ENCODE measurements at places on chromosomes 6 and 20.

DNA sequence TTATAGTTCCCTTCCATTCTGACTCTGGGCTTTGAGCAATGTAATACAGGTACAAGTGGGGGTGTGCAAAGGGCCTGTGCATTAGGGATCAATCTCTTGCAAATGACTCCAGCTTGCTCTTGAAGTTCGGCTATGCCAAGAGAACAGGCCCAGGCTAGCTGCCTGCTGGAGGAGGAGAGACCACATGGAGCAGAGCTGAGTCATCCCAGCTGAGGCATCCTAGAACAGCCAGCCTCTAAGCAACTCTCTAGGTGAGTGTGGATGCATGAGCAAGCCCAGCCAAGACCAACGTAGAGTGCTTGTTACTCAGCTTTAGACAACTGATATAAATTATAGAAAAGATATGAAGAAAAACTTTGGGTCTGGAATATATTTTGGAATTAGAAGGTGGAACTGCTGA, 47.6 kb upstream of the RBM24 start:
- no peak for DNase-seq

DNA sequence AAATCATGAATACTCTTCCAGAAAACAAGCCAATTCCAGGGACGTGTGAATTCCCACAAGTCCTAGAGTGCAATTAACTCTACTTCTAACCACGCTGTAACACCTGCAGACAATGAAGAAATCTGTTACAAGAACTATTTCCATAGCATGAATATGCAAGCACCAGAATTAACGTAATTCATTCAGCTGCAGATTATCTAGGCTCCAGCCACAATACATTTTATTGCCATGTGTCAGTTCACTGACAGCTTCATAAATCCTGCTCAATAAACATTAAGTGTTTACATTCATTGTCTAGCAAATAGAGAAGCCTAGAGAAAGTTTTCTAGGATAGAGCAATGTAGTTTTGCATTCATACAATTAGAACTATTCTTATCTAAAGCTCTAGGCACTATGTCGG, 1348.5 kb downstream of the GRIK2 start:
- DNase-seq = no peak

DNA sequence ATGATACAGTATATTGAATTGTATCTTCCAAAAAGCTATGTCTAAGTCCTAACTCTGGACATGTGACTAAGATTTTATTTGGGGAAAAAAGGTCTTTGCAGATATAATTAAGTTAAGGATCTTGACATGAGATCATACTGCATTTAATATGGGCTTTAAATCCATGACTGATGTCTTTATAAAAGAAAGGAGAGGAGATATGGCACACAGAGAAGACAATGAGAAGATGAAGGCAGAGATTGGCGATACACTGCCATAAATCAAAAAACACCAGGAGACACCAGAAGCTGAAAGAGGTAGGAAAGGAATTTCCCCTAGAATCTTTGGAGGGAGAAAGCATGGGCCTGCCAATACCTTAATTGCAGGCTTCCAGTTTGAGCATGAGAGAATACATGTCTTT, 1450.2 kb downstream of the HACE1 start:
- no peak for DNase-seq

GRCh38 chr6:72669324-72669723, 47.5 kb downstream of the KCNQ5 start:
- DNase-seq = no peak

DNA sequence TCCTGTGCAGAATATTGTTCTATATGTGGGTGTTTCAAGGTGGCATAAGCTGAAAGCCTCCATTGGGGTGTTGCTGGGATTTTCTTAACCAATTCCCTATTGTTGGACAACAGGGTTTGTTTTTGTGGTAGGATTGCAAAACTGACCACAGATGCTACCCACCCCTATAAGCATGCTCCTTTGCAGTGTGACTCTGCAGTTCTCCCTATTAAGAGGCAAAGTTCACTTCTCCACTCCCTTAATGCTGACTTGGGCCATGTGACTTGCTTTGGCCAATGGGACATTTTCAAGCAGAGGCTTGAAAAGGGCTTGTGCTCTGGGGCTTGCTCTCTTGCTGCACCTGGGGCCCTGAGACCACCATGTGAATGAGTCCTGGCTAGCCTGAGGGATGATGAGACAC, 8.5 kb upstream of the ANGPT4 start:
- no peak for DNase-seq

- no peak for DNase-seq
Measured at GRCh38 chr6:157893238-157893637, 70.2 kb downstream of the SNX9 start.

- no peak for DNase-seq
Measured at GRCh38 chr6:79602859-79603258, 28.3 kb upstream of the SH3BGRL2 start.

DNA sequence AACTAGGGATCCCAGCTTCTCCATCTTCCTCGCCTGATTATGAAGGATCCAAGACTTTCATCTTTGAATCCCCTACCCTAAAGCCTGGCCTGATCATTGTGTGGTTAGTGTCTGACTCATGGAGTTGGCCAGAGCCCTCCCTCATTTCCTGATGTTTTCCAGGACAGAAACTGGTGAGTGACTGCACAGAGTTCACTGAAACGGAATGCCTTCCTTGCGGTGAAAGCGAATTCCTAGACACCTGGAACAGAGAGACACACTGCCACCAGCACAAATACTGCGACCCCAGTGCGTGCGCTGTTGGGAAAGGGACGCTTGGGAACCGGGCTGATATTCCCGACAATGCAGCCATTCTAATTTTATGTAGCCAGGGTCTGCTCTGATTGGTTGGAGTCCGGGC, 4.0 kb downstream of the CD40 start:
- DNase-seq = no peak

DNA sequence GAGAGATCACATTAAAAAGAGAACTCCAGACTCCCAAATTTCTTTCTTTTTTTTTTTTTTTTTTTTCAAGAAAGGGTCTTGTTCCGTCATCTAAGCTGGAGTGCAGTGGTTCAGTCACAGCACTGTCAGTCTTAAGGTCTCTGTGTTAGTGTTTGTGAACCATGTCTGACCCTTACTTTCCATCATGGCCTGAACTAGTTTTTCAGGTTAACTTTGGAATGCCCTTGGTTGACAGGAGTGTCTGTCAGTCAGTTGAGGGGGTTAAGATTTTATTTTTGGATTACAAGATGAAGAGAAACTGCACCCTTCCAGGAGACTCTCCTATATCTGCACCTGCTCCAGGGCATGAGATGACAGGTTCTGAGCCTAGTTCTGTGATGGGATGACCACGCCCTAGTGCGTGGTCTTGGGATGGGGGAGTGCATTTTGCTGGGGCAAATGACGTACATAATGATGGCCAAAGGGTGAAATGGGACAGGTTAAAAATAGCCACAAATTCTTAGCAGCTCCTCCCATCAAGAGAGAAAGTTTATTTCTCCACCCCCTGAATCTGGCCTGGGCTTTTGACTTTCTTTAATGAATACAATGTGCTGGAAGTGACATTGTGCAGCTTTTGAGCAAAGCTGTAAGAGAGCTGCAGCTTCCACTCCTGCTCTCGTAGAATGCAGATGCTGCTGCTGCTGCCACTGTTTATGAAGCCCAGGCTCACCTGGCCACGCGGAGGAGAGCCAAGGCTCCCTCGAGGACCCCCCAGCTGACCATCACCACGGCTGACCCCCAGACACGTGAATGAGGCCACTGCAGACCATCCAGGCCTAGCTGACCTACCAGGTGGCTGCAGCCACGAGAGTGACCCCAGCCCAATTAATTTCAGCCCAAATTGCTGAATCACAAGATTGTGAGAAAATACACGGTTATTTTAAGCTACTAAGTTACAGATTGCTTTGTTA, 29.7 kb upstream of the FAM50B start:
- DNase-seq = no peak

DNA sequence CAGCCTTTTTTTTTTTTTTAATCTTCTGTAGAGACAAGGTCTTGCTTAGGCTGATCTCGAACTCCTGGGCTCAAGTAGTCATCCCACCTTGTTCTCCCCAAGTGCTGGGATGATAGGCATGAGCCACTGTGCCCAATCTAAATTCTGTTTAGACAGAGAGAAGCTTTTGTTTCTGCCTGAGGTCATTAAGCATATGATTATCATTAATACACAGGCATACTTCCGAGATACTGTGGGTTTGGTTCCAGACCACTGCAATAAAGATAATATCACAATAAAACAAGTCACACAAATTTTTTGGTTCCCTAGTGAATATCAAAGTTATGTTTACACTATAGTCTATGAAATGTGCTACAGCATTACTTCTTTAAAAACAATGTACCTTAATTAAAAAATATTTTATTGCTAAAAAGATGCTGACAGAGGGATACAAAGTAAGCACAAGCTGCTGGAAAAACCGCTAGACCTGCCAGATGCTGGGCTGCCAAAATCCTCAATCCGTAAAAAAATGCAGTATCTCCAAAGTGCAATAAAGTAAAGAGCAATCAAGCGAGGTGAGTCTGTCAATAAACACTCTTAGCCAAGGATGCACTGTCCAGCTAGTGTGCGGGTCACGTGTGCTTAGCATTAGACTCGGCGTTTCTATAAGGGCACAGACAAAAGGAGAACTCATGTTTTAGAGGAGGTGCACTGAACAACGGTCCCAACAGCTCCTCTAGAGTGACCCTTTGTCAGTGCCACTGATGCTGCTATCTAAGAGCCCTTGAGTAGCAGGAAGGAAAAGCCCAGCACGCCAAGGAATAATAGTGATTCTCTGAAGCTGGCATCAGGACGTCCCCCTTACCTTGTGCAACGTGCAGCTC, 16.1 kb downstream of the TXNDC5 start:
- no peak for DNase-seq

DNA sequence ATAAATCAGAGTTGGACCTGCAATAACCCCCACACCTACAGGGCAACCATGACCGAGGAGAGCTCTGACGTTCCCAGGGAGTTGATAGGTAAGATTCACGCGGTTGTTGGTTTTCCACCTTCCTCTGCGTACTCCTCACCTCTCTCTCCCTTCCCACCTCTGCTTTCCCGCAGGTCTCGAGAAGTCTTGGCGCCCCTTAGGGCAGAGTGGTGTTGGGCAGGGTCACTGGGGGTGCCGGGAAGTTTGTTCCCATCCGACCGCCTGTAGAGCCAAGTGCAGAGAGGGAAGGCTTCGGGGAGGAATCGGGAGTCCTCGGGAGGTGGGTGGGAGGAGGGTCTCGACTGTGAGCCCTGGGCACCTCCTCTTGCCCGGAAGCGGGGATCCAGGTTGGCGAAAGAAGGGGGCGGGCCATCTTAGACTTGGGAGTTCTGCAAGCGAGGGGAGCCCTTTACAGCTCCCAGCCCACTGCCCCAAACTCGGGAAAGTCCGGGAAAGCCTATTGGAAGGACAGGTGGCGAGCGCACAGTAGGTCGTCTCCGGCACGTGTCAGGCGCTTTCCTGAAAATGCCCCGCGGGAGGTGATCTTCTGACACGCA, 672 bp downstream of the CARMIL1 start:
- no peak for DNase-seq

DNA sequence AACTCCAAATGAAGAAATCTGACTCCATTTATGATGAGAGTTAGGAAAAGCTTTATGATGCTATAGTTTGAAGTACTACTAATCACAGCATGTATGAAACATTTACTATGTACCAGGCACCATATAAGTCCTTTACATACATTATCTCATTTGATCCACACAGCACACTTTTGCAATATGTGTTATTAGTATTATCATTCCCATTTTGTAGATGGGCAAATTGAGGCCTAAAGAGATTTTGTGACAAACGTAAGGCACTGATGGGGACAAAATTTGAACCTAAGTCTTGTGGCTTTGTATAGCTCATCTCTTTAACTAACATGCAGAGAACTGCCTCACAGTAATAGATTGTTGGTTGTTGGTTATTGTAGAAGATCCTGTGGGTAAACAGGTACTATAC, 14.2 kb upstream of the TNFRSF21 start:
- no peak for DNase-seq

GRCh38 chr6:31889331-31889972, 8.0 kb downstream of the EHMT2 start:
- no peak for DNase-seq

GRCh38 chr6:88008831-88009231, 38.8 kb upstream of the SPACA1 start:
- no peak for DNase-seq

DNA sequence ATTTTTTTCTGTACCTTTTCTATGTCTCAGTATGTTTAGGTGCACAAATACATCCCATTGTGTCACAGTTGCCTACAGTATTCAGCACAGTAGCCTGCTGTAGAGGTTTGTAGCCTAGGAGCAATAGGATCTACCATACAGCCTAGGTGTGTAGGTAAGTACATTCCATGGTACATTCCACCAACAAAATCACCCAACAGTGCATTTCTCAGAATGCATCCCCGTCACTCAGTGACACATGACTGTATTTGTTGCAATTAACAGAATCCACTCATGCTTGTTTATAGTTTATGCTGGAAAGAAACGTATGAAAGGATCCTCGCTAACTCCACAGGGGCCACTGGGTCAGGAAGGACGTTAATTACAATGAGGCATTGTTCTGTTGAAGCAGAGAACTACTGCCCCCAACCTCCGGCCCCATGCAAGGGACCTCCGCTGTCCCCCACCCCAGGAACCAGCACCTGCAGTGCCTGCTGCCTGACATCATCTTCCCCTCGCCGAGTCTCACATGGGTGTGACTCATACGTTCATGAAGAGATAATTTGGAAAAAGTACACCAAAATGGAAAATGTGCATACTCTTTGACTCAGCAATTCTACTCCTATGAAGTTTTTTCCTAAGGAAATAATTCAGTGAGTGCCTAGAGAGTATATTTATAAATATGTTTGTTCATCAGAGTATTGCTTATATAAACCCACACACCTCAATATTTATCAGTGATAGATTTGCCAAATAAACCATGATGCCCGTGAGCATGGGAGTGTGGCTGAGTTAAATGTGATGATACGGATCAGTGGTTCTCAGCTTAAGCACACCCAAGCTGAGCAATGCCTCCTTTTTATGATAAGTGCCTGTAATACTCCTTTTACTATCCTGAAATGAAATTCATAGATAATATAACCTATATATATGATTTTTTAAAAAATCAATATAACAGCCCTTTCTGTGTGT, 156.4 kb upstream of the ECI2 start:
- DNase-seq = no peak

DNA sequence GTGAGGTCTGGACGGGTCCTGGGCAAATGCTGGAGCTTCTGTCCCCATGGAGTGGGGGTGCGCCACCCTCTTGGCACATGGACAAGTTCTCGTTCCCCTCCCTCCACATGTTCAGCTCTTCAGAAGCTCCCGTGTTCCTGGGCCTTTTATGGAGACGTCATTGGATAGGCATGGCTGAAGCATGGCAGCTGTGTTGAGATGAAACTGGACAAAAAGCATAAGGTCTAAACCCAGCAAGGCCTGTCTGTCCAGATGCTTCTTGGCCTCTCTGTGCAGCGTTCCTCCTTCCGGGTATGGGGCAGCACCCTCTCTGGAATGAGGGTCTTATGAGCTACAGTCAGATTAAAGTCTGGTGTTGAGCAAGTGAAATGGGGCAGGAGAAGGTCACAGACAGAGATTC, 26.8 kb downstream of the TBC1D20 start:
- DNase-seq = no peak

GRCh38 chr6:150380256-150380655, 11.4 kb downstream of the IYD start:
- DNase-seq = no peak

DNA sequence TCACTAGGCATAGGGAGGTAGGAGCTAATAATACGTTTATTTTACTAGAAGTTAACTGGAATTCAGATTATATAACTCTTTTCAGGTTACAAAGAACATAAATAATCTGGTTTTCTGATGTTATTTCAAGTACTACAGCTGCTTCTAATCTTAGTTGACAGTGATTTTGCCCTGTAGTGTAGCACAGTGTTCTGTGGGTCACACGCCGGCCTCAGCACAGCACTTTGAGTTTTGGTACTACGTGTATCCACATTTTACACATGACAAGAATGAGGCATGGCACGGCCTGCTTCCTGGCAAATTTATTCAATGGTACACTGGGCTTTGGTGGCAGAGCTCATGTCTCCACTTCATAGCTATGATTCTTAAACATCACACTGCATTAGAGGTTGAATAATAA, 1.1 kb downstream of the HFE start:
- DNase-seq = no peak
